Smooth muscle cell of the brain vasculature (primary cell): ENCODE measurements at places on chromosomes 5 and 9.

DNA sequence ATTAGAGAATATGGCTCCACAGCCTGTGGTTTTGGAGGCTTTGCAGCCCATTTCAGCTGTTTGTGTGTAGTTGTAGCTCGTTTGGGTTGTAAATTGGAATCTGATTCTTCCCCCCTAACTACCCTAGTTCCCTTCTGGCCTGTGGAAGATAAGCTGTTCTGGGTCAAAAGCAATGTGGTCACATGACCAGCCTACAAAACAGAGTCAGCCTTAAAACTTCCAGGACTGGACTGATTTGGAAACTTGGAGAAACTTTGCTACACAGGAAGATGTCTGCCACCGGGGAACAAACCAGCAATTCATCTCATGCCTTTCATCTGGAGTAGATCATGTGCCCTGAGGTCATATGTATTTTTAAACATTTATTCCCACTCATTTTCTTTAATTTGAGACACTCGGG lies 83.8 kb downstream of the DAPK1 start:
- no peak for DNase-seq

GRCh38 chr5:40915341-40915926 lies 6.1 kb downstream of the C7 start:
- DNase-seq = no peak

DNA sequence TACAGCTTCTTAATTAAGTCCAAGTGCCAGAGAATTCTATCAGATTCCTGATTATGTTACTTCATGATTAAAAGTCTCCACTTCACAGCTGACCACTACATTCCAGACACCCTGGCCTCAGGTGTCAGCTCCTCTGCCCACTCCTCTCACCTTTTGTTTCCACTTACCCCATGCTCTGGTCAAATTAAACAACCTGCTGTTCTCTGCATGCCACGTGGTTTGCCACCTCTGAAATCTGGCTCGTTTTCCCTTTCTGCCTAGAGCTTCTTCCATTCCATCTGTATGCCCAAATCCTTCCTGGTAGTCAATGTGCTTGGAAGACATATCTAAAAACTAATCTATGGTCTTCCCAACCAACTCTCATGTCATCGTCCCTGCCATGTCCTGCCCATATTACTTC lies 158.6 kb downstream of the ICE1 start:
- DNase-seq = no peak

GRCh38 chr5:135245521-135246499 lies 153.2 kb downstream of the MACROH2A1 start:
- no peak for DNase-seq

DNA sequence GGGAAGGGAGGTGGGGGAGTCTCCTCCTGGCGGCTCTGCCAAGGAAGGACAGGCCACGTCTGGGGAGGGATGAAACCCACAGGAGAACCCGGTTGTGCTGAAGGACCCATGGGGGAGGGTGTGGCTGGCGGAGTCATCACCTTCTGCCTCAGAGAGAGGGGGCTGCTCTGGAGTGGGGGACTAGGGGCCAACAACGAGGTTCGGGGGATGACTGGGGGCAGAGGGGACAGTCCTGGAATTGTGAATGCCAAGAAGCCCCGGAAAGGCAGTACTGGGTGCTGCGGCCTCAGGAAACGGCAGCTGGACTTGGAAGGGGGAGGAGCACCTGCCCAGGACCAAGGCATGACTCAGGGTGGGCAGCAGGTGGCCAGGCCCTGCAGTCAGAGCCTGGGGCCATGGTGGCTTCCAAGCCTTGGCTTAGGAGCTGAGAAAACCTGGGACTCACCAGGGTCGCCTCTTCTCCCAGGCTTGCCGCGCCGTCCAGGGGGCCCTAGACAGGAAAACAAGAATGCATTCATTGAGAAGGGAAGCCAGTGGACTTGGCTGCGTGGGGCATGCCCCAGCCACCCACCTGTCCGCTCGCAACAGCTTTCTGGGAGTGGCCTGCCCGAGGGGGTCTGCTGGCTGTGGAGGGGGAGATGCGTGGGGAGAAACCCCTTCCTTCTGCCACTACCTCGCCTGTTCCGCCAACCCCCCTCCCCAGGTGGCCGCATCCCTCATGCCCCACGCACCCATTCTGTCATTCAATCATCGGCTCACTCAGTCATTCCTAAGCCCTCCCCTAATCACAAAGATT lies 74.0 kb upstream of the PHYKPL start:
- no peak for DNase-seq

GRCh38 chr5:33400675-33401074 lies 40.1 kb upstream of the TARS1 start:
- DNase-seq = no peak

DNA sequence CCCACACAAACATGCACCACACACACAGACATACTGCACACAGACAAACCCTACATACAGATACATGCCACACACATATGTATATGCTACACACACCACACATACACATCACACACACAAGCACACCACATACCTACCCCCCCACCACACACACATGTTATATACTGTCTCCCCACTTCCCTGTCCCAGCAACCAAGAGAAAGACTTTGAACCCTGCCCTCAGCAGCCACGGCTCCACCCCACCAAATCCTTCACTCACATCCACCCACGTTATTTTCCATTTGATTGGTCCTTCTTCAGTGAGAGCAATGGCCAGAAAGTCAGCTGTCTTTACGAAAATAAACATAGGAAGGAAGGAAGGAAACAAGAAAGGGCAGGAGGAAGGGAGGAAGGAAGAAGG lies 479.8 kb downstream of the DIRAS2 start:
- DNase-seq = no peak

DNA sequence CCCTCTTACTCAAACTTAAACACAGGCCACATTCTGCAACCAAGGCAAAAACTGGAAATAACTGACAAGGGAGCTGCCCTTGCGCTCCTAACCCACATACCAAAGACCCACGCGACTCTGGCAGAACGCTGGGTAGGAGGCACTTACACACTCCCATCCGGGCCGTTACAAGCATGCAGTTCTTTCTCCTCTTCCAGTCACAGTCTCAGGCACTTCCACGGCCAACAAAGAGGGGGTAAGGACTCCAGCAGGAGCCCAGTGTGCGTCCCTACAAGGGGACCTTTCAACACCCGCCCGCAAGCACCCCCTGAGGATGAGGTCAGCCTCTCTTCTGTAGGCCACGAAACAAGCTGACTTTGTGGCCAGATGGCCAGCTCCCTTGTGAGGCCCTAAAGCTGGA lies 57.4 kb downstream of the SERINC5 start:
- DNase-seq = no peak

- DNase-seq = no peak
Measured at GRCh38 chr5:131983244-131983771, 28.1 kb downstream of the ACSL6 start.

DNA sequence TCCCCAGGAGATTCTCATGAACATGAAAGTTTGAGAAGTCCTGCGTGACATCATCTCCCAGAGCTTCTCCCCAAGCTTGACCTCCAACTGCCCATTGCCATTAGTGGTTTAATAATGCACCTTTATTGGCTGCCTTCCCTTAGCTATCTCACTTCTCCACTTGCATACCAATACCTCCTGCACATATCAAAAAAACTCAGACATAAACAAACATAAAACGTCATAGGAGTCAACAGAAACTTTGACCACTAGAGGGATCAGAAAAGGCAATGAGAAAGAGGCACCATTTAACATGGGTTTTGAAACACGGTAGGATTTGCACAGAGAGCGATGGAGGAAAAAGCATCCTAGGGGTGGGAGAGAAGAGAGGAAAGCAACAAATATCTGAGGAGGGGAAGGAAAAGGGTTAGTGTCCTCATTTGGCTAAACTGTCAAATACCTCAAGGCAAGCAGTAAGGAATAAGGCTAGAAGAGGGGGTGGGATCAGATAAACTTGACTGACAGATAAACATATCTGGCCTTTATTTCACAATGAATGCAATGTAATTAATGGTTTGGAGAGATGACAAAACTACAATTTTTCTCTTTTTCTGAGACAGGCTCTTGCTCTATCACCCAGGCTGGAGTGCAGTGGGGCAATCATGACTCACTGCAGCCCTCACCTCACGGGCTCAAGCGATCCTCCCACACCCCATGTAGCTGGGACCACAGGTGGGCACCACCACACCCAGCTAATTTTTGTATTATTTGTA lies 27.0 kb downstream of the GNAQ start:
- no peak for DNase-seq

DNA sequence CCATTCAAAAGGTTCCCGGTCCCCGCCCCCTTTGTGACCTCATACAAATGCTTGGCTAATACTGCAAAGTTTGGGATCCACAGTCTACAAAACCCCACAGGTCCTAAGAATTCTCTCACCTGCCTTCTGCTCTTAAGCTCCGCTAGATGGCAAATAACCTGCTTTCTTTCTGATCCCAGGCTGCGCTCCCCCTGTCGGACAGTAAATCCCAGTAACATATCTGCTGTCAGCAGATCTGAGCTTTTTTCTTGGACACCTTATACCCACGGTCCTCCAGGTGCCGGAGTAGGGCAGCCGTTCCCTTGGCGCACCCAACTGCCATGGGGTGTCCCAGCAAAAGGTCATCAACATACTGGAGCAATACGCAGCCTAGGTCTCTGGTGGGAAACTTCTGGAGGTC lies 39.0 kb upstream of the PPP1R26 start:
- no peak for DNase-seq

GRCh38 chr5:104372376-104372775 lies 809.8 kb upstream of the NUDT12 start:
- no peak for DNase-seq

DNA sequence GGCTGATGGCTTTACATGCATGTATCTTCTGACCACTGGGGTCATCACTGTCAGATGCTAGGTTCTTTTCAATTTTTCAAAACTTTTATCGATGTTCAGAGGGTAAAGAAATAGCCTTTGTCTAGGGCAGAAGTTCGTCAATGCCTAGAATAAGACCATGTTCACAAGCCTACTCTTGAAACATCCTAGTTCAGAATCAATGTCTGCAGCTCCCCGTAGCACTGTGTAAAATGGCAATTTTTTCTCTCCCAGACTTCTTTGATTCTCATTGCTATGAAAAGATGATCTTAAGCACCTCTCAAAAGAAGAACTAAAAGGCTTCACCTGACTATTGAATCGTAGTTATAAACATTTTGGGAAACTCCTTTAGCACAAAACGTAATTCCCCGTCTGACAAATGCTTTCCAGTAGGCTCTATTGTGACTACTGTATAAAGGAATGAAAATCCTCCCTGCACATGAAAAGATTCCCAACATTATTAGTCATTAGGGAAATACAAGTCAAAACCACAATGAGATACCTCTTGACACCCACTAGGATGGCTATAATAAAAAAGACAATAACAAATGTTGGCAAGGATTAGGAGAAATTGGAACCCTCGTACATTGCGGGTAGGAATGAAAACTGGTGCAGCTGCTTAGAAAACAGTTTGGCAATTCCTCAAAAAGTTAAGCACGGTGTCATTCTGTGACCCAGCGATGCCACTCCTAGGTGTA lies 263.5 kb downstream of the ARHGAP26 start:
- DNase-seq = no peak

- no peak for DNase-seq
Measured at GRCh38 chr5:63555874-63556273, 406.4 kb downstream of the HTR1A start.

DNA sequence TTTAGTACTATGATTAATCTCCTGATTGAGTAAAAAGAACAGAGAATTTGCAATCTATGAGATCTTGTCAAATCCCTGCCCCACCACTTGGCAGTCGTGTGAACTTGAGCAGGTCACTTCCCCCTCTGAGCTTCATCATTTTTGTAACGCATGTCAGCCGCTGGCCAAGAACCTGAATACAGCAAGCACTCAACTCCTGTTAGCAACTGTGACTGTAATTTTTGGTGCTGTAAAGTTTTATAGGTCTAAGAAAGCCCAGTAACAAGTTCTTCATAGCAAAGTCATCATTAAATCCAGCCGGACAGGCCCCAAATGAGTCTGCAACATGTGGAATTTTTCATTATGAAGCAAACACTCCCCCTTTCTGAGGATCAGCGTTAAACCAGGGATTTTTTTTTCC lies 49.4 kb downstream of the DRD1 start:
- no peak for DNase-seq

DNA sequence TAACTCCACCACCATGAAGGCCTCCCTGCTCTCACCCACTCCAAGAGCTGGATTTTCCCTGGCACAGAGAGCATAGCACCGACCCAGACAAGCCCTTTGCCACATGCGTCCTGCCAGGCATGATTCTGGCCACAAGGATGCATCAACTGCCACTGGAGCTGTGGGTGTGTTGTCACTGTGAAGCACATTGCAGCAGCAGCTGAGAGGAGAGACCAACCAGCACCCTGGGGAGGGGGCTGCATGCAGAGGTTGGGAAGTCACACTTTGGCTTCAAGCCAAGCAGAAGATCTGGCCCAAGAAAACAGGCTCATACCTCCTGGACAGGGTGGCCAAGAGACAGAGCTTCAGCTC lies 22.6 kb upstream of the PTGES start:
- DNase-seq = no peak

- DNase-seq = no peak
Measured at GRCh38 chr9:136363949-136364748, 605 bp upstream of the DNLZ start.

DNA sequence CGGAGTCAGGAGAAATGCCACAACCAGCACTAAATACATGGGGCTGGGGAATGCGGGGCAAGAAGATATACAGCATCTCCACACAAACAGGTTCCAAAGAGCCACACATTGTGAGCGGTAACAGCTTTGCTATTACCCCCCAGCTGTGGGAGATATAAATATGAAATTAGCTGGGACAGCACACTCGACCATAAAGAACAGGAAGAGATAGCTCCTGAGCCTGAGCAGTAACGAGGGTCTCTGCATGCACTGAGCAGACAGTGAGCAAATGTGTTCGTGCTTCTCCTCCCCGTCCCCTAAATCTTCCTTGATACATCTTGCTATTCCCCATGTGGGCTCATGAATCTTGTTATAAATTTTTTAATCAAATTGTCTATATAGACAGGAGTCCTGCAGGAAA lies 53.1 kb downstream of the ADAMTS2 start:
- DNase-seq = no peak
